ENCODE measurements at places on chromosomes 2 and 18.

- no peak for DNase-seq
Observed at GRCh38 chr2:222554517-222554916, 101.4 kb downstream of the FARSB start.

DNA sequence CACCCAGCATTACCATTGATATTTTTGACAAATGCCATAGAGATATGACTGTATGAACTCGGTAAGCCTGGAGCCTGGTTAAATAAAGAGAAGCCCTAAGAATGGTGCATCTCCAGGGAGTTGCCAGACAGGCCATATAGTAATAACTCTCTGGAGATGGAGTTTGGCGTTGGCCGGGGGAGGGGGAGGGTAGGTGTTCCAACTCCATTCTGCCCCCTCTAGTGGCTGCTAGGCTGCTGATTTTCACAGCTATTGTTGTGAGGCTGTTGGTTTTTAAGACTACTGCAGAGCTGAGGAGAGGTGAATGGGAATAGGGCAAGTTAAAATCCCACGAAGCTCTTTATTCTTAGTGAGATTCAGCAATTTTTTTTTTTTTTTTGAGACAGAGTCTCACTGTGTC is 99.9 kb downstream of the GALNT14 start:
- no peak for DNase-seq

DNA sequence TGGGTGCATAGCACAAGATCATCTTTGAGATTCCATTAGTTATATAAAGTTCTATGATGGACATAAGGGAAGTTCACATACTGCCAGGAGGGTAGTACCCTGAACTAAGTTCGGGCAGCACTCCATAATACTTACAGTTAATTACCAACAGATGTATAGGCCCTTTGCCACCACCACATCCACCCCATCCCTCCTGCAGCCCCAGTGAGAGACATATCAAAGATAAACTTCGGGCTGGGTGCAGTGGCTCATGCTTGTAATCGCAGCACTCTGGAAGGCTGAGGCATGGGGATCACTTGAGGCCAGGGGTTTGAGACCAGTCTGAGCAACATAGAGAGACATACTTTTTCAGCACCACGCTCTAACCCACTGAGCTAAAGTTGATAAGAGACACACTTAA is 46.4 kb upstream of the NPAS2 start:
- DNase-seq: no peak

- DNase-seq: no peak
Observed at GRCh38 chr2:128286011-128286721, 32.5 kb downstream of the HS6ST1 start.

- DNase-seq: no peak
Observed at GRCh38 chr2:9897846-9898245, 53.6 kb upstream of the GRHL1 start.

GRCh38 chr18:41886126-41886807 is 68.8 kb upstream of the PIK3C3 start:
- DNase-seq: no peak

- no peak for DNase-seq
Observed at GRCh38 chr2:217903859-217904613, 98.8 kb downstream of the TNS1 start.

- DNase-seq: no peak
Observed at GRCh38 chr2:53752385-53752784, 15.2 kb upstream of the CHAC2 start.

- DNase-seq: no peak
Observed at GRCh38 chr2:10777111-10777841, 35.3 kb downstream of the PDIA6 start.

DNA sequence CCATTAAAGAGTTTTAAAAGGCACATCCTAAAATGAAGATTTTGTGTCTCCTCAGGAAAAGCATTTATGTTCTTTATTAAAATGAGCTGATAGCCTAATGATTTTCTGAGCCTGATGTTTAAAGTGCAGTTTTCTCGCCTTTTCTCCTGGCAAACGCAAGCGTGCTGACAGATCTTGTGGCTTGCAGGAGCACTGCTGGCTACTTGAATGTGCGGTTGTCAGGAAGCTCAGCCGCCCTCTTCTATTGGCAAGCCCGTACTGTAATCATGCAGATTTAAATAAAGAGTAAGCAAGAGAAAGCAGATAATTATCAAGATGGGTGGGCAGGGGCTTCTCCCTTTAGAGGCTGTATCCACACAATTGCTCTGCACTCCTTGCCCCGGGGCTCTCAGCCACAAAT is 139.5 kb upstream of the SPHKAP start:
- no peak for DNase-seq

- DNase-seq: no peak
Observed at GRCh38 chr2:239168575-239168974, 232.2 kb downstream of the HDAC4 start.

- DNase-seq: no peak
Observed at GRCh38 chr18:31329787-31330438, 12.0 kb downstream of the DSG1 start.

GRCh38 chr18:62751341-62751821 is 36.0 kb downstream of the PHLPP1 start:
- DNase-seq: no peak

DNA sequence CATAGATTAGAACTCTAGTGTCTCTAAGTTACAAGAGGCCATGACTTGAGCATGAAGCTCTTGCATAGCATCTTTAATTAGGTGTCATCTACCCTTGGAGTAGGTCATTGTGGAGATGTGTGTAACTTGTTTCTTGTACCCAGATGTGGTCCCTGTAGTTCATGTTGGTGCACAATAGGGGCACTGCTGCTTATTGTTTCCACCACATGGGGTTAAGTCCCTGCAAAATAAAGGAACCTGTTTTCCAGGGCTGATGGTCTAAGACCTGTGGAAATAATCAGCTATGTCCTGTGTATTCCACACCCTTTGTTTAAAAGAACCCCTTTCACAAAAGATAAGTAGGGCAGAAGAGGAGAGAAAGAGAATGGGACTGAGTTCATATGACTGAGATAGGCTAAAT is 28.6 kb downstream of the ASXL3 start:
- no peak for DNase-seq

- no peak for DNase-seq
Observed at GRCh38 chr2:10375570-10376281, 72.4 kb downstream of the ODC1 start.

DNA sequence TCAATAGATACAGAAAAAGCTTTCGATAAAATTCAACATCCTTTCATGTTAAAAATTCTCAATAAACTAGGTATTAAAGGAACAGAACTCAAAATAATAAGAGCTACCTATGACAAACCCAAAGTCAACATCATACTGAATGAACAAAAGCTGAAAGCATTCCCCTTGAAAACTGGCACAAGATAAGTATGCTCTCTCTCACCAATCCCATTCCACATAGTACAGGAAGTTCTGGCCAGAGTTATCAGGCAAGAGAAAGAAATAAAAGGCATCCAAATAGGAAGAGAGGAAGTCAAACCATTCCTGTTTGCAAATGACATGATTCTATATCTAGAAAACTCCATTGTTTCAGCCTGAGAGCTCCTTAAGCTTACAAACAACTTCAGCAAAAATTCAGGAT is 1145.8 kb upstream of the DDX18 start:
- DNase-seq: no peak

DNA sequence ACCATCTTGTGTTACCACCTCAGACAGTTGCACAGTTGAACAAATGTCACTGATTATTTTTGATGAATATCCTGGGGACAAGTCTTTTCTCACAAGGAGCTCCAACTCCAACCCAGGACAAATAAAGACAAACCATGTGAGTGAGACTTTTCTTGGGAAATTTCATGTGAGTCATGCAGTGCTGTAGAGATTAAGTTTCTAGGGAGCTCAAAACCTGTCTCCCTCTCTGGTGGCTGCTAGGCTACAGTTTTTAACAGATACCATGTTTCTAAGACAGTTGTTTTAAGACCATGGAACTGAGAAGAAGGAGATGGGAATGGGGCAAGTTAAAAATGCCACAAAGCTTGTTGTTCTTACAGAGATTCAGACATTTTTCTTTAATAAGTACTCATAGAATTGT is 255.5 kb downstream of the RIT2 start:
- DNase-seq: no peak

DNA sequence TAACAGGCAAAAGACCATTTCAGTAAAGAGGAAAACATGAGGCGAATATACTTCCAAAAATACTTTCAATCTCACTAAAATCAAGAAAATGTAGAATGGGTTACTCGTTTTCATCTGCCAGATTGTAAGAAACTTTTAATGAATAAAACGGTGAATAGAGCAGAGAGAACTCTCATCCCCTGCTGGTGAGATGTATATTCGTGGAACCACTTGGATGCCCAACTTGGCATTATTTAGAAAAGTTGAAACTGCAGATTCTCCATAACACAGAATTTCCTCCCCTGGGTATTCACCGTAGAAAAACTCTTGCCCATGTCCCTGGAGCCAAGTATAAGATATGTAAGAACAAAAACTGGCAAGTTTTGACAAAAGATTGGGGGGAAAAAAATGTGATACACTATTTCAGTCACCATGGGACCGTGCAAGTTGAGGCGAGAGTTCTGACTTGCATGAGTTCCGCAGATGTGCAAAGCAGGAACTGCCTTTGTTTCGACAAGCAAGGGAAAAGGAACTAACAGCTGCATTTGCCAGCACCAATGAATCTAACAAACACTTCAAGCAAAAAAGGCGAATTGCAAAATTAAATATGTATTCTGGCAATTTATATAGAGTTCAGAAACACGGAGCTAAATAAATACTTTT is 14.8 kb downstream of the TIMM21 start:
- DNase-seq: no peak

- no peak for DNase-seq
Observed at GRCh38 chr2:15835991-15836688, 104.2 kb upstream of the MYCN start.

DNA sequence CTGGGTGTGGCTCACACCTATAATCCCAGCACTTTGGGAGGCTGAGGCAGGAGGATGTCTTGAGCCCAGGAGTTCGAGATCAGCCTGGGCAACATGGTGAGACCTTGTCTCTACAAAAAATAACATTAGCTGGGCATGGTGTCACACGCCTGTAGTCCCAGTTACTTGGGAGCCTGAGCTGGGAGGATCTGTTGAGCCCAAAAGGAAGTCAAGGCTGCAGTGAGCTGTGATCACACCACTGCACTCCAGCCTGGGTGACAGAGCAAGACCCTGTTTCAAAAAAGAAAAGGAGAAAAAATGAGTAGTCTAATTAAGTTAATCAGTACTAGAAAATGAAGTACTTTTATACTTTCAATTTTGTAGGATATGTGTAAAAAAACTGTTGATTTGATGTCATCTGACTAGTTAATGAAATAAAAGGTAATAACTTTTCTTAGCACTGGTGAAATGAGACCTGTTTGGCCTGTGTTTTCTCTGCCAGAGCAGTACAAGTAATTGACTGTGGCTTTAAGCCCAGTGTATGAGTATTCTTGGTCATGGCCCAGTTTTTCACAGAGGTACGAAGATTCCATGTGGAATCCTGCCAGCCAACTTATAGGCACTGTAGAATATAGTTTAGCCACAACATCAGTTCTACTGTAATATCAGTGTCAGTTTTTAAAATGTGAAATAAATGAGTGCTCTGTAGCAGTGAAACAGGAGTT is 35.8 kb downstream of the MFSD6 start:
- DNase-seq: no peak

DNA sequence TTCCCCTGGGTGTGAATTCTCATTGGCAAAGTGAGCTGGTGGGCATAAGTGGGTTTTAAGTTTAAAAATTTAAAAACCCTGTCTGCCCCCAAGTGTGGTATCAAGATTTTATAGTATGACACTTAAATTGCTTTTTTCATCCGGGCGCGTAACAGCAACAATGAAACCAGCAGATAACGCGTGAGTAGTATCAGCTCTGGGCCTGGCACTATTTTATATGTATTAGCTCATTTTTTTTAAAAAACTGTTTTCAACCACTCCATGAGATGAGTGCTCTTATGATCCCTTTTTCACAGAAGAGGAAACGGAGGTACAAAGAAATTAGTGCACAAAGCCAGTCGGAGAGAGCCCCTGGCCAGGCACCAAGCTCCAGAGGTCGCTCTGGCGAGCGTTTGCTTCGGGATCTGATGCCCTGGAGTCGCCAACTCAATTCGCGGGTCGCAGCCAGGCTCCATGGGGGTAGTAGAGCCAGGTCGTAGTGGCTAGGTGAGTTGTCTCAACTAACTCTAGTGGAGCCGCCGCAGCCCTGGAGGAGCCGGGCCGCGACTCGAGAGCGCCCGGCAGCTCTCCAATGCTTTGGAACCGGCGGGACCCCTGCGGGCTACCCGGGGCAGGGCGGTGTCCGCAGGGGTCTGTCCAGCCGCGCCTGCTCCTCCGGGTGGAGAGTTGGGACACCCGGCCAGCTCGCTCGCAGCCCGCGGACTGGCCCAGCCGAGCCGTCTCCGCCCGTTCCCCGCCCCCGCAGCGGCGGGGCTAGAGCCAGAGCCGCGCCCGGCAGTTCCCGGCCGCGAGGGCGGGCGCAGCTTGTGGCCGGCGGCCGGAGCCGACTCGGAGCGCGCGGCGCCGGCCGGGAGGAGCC is at the start of gene IL1R1:
Gene IL1R1 (plus strand): TSS at position 777 of the 859 bp plus-strand sequence. CDS start 14,979 bp downstream, outside the sequence.
- DNase-seq: peak; percentile 70

DNA sequence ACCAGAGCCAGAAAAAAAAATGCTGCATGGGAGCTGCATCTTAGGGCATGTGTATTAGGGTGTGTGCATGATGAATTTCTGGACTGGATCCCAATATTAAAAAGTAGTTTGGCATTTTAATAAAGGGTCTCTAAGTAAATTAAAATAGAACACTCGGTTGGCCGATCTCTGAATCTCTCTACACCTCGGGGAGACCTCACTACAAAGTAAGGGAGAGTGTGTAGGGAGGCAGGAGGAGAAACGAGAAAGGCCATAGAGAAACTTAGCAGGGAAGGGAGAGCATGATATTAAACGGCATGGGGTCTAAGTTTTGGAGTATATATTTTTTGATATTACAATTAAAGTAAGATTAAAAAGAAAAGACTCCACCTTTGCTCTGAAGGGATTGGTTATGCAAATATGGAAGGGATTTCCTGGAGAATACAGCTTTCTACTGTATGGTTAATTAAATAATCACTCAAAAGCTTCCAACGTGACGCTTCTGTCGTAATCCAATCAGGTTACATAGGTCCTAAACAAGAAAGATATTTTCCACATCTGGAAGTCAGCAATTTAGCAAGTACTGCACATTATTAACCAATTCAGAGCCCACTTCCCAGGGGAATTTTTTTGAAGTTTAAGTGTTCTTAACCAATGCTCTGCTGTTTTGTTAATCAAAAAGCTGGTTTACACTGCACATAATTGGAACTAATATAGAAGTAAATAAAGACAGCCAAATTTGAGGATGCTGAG is 1.0 kb upstream of the ZEB2 start:
- no peak for DNase-seq

DNA sequence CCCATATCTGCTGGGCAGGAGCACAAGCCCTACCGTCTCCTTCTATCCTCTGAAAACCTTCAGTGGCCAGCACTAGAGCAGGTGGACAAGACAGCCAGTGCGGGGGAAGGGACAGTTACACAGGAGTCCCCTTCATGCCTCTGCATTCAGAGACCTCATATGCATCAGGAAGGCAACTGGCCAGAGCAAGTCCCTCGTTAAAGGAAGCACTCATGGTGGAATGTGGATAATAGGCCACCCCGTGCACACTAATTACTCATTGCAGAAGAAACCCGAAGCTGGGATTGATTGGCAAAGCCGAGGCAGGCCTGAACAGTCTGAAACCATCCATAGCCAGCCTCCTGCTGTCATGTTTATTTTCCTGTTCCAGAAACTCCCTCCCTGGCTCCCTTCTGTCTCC is 11.2 kb downstream of the KIAA2012 start:
- no peak for DNase-seq
